ENCODE measurements at places on chromosomes 5 and 9.
A peak's percentile ranks its signal among the peaks of the same experiment; 100 is the strongest.

- H3K4me3 ChIP-seq = no peak overlapping the region
- H3K36me3 ChIP-seq = no peaks in the 10 kb centered on the region
- H3K4me1 ChIP-seq = no peaks in the 10 kb centered on the region
- DNase-seq = no peak
These were observed 145.8 kb upstream of the TUT7 start for GRCh38 chr9:86500031-86500430.

GRCh38 chr9:77770340-77770739 is 122.2 kb upstream of the GNA14 start:
- no peak for DNase-seq
- no peak overlapping the region for H3K27ac ChIP-seq
- H3K27me3 ChIP-seq = no peaks in the 10 kb centered on the region
- H3K36me3 ChIP-seq = no peaks in the 10 kb centered on the region

GRCh38 chr5:71960195-71960594 is 147.1 kb upstream of the MAP1B start:
- no peaks in the 10 kb centered on the region for H3K36me3 ChIP-seq
- no peaks in the 10 kb centered on the region for H3K27me3 ChIP-seq
- peaks cover 4% of the 10 kb centered on the region for H3K4me1 ChIP-seq
- no peak overlapping the region for H3K27ac ChIP-seq

GRCh38 chr5:130270786-130271185 is 366.5 kb downstream of the CHSY3 start:
- no peaks in the 10 kb centered on the region for H3K36me3 ChIP-seq
- no peaks in the 10 kb centered on the region for H3K27me3 ChIP-seq
- no peaks in the 10 kb centered on the region for H3K4me1 ChIP-seq
- DNase-seq = no peak
- H3K27ac ChIP-seq = no peak overlapping the region

DNA sequence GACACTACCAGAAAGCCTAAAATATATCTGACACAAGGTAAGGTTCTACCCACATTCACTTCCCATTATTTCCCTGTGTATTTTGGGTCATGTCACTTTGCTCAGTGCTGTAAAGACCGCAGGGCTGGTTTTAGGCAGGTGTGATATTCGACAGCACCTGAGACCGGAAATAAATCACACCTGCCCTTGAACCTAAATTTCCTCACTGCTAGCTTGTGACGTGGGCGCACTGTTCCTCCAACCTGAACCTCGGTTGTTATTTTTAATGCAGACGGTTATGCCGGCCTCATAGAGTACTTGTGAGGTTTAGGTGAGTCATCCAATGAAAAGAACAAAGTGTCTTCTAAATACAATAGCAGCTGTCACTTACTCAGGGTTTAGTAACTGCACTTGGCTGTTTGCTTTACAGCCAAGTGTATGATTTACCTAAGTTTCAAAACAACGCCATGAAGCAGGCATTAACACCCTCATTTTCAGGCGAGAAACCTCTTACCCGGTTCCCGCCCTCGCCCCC is 20.7 kb upstream of the ZNF782 start:
- H3K27ac ChIP-seq = no peak overlapping the region
- peak; percentile 84 for DNase-seq
- H3K36me3 ChIP-seq = no peaks in the 10 kb centered on the region
- peaks cover 3% of the 10 kb centered on the region for H3K4me1 ChIP-seq
- peak overlapping the region; percentile 72 for H3K4me3 ChIP-seq

GRCh38 chr9:29648601-29649000 is 2075.3 kb upstream of the C9orf72 start:
- no peak overlapping the region for H3K27ac ChIP-seq
- DNase-seq = no peak
- H3K4me1 ChIP-seq = no peaks in the 10 kb centered on the region
- no peaks in the 10 kb centered on the region for H3K27me3 ChIP-seq
- no peak overlapping the region for H3K4me3 ChIP-seq

DNA sequence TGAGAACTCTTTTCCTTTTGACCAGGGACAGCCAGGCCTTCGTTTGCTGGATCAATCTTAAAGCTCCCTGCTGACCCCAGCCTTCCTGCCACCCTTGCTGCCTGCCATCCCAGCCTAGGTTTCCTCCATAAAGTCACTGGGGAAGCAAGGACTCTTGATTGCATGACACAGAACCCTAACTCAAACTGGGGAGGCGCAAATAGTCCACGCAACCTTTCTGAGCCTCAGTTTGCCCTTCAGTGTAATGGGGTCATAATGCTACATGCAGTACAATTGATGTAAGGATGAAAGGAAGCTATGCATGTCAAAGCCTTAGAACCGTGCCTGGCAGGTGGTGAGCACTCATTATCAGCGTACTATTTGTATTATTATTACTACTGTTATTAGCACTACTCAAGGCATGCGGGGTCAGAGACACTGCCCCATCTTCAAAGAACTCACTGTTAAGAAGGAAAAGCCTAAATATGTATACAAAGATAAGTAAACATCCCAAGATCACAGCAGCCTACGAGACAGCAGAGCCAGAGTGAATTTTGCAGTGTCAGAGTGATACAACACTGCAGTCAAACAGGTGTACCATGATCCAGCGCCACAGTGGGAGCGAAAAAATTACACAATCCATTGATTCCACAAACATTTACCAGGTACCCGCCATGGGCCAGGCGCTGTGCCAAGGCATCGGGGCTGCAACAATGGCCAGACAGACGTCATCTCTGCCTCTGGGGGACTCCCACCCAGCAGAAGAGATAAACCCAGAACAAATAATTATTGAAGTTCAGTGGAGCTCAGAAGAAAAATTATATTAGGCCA is 16.9 kb upstream of the CPLX2 start:
- DNase-seq = no peak
- no peaks in the 10 kb centered on the region for H3K27me3 ChIP-seq
- no peaks in the 10 kb centered on the region for H3K4me1 ChIP-seq

GRCh38 chr5:163498886-163499285 is 6.5 kb upstream of the MAT2B start:
- no peak overlapping the region for H3K4me3 ChIP-seq
- no peaks in the 10 kb centered on the region for H3K27me3 ChIP-seq
- no peaks in the 10 kb centered on the region for H3K4me1 ChIP-seq
- no peak overlapping the region for H3K27ac ChIP-seq
- H3K36me3 ChIP-seq = no peaks in the 10 kb centered on the region

DNA sequence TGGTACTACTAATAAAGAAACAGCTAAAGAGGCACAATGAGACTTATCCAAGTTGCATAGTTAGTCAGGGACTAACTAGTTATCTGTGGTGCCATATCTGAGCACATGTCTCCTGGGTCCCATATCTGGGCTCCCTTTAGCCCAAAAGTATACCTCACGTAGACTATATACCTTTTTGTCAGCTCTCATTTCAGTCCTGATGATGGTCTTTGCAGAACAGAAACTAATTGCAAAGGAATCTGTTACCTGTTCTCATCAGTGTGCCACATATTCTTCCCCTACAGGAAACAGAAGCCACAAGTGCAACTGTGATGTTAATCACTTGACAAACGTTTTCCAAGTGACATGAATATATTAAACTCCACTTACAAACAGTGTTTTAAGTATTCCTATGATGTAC is 395.2 kb downstream of the KIAA0825 start:
- H3K27ac ChIP-seq = no peak overlapping the region
- no peak for DNase-seq
- no peaks in the 10 kb centered on the region for H3K36me3 ChIP-seq
- H3K27me3 ChIP-seq = no peaks in the 10 kb centered on the region
- H3K4me1 ChIP-seq = peaks cover under 1% of the 10 kb centered on the region

All from trophoblast cell (in vitro differentiated cells and primary cell).